Fibroblast of lung (primary cell): ENCODE measurements at places on chromosomes 4 and X. TPM values are rescaled to one million over a fixed set of nuclear protein-coding genes. Genes with fewer than 3 reads are reported as not detected.

SMPX gene
- not detected in 2 replicates for total RNA-seq

YIPF7 gene
- total RNA-seq: under 0.01 TPM in 1 of 2 replicates, not detected in the other

REPS2 gene
- total RNA-seq: 0.50 and 0.77 TPM in 2 replicates

BEX1 gene
- total RNA-seq: not detected in 2 replicates

WAS gene
- total RNA-seq: under 0.01 and 0.17 TPM in 2 replicates

ATP8A1 gene
- 1.5 and 4.8 TPM in 2 replicates for total RNA-seq

F11 gene
- not detected in 2 replicates for total RNA-seq

TMEM31 gene
- not detected in 2 replicates for total RNA-seq

TLR2 gene
- total RNA-seq: under 0.01 and 0.77 TPM in 2 replicates

CT45A3 gene
- total RNA-seq: not detected in 2 replicates

S100P gene
- total RNA-seq: not detected in 2 replicates

PGAM4 gene
- total RNA-seq: not detected in 2 replicates

GIMD1 gene
- not detected in 2 replicates for total RNA-seq
